ENCODE measurements at places on chromosomes 16 and 17.

DNA sequence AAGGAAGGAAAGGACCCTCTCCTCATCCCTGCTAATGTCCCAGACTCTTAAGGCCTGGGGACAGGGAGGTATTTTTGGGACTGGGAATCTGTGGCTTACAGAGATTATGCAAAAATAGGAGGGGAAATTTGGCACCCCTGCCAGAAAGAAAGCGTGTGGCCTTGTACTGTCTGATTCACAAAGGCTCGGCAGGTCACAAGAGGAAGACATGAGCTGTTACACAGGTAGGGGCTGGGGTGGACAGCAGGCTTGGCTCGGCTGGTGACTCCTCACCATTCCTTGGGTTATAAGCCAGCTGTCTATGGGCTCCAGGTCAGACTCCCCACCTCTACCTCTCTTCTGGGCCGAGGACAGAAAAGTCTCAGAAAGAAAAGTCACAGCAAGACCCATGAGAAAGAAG is 20.7 kb upstream of the SREBF1 start:
- no peak for DNase-seq

GRCh38 chr17:65229621-65229995 is 92.4 kb downstream of the RGS9 start:
- no peak for DNase-seq

- DNase-seq = peak; percentile 53
Observed at GRCh38 chr16:86931410-86931941, 353.1 kb downstream of the FOXL1 start.

DNA sequence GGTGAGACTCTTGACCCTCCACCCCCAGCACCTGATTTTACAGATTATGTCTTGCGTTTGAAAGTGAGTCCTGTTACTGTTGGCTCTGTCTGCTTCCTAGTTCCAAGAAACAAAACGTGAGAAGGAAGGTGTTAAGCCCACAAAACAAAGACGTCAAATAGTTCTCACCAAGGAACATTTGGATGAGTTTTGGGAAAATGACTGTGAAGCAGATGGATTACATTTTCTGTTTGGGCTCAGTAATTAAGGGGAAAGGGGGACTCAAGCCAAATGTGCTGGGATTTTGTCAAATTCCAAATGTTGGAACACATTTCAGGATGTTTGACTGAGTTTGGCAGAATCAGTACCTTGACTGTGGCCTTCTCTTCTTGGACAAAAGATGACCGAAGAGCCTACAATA is 71.2 kb downstream of the PCTP start:
- no peak for DNase-seq

GRCh38 chr16:85674418-85674755 is 14.4 kb downstream of the GINS2 start:
- no peak for DNase-seq

GRCh38 chr17:32484041-32484461 is 2.7 kb upstream of the CDK5R1 start:
- no peak for DNase-seq

DNA sequence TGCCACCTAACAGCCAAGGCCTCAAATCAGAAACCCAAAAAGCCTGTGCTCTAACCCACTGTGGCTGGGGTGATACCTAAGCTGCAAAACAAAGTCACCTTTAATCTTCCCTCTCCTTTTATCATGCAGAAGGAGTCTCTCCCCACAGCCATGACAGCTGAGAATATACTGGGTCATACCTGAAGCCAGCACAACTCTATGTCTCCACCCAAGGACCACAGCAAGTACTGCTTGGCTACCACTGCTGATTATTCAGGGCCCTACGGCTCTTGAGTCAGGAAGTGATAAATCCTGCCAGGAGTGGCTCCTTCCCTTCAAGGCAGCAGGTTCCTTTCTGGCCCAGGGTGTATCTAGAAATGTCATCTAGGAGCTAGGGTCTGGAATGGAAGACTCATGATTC is 151.5 kb upstream of the TOM1L1 start:
- DNase-seq = no peak

- DNase-seq = peak; percentile 54
Observed at GRCh38 chr17:72600934-72601333, 480.1 kb downstream of the SOX9 start.

DNA sequence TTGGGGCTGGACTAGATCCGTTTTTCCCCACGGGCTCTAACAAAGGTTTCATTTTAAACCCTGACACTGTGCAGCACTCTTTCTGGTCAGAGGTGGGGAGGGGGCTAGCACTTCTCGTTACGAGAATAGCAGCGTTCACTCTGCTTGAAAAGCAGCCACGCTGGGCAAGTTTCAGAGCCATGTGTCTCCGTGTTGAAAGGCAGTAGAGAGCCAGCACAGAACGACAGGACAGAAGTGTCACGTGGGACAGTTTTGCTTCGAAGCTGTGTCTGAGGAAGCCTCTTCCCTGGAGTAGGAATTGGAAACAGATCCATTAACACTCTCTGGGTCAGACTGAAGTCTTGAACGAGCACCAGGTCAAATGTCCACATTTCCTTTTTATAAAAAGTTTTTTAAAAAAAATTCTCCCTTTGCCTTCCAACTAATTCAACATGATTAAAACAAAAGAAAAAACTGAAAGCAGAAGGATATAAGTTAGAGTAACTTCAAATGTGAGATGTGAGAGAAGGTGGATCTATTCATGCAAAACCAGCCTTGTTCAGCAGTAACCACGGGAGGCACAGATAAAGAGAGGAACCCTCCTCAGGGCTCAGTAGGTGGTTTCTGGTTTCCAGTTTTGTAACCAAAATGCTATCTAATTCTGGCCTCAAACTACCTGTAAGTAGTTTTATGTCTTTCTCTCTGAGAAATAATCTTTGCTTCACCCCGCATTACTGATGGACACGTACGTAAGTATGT is 65.0 kb downstream of the SMG6 start:
- no peak for DNase-seq

DNA sequence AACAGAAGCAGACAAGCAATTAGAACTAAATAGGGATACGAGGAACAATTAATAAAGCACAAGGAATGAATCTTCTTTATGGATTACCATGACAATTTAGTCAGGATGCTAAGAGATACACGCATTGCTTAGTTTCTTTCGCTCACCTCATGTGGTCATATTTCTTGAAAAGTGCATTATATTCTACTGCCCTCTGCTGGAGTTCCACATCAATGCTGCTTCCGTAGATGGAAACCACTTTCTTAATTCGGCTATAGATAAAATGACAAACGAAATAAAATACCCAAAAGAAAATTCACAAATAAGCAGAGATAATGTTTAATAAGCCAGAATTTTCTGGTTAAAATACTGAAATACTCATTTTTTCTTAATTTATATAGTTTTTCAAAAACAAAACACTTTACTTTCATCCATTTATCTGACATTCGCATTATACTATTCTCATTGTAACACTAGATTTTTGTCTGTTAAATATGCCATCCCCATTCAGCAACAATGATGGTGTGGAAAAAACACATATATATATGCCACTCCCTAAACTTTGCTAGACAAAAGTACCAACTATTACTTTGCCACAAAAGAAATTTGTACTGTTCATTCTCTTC is 22.0 kb upstream of the PHLPP2 start:
- DNase-seq = peak; percentile 5

GRCh38 chr16:86270696-86271095 is 239.6 kb upstream of the FOXF1 start:
- DNase-seq = no peak

DNA sequence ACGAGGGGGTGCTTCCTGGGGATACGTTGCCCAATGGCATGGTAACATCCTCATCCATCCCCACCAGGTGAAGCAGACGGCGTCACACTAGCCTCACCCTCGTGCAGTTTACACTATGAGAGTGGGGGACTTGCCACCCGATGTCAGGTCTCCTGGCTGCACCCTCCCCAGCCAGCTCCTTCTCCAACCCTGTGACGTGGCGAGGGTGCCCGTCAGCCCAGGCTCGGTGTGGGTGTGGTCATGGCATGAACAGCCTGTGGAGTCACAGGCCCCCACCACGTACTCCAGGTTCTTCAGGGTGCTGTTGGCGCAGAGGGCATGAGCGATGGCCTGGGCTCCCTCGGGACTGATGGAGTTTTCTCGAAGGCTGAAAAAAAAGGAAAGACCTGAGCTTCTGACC is 28.3 kb downstream of the NLRC3 start:
- no peak for DNase-seq

DNA sequence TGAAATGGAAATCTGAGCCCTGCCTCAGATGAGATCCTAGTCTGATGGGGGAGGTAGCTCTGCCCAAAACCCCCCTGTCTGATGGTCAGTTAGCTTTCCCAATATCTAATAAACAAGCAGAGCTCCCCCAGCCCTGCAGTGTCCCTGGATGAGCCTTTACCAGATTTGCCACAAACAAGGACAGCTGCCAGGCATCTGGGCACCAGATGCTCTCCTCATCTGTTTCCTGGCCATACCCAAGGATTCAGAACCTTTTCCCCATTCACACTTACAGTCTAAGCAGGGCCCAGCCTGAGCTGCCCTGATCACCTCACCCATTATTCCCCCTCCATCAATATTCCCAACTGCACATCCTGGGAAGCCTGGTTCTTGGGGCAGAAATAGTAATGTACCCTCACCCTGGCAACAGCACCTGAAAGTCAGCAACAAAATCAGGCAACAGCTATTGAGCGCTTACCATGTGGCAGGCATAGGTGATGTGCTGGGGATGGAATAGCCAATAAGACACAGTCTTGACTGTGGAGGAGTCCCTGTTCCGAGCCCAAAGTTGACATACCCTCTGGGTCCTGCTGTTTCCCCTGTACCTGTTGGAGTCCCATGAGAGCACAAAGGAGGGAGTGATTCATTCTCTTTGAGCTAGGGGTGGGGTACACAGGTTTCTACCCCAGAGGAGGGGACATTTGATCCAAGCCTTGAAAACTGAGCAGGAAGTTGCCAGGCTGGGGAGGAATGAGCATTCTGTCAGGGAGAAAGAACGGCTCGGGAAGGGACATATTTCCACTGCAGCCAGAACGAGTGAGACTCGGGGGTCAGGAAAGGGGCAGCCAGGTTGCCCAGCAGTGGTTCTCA is 147.4 kb downstream of the TMEM132E start:
- DNase-seq = no peak

- no peak for DNase-seq
Observed at GRCh38 chr16:6019490-6019991, 921.9 kb upstream of the EEF2KMT start.

DNA sequence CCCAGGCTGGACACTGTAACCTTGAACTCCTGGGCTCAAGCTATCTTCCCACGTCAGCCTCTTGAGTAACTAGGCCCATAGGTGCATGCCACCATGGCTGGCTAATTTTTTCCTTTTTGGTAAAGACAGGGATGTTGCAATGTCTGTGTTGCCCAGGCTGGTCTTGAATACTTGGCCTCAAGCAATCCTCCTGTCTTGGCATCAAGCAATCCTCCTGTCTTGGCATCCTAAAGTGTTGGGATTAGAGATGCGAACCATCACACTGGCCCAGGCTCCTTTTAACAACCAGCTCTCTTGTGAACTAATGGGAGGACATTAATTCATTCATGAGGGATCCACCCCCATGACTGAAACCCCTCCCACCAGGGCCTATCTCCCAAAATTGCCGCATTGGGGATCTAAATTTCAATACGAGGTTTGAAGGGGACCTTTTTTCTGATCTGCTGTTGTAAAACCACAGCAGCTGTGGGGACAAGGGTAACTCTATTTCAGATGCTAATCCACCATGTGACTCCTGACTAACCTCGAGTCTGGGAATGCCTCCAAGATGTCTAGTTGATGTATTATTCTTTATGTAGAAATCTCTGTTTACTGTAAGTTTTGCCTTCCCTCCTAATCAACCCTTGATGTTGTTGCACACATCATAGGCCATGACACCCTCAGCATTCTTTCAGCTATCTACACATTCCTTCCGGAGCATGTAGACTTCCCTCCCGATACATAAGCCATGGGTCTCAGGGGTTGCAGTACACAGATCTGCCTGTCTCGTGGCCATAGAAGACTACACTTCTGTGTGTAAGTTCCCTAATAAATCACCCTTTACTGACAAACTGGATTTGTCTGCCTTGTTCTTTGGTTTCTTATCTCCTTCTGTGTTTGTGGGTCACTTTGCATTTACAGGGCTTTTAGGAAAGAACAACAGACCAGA is 37.6 kb downstream of the RNF112 start:
- DNase-seq = peak; percentile 95

GRCh38 chr16:75380870-75381269 is 52.4 kb downstream of the CFDP1 start:
- DNase-seq = peak; percentile 59

GRCh38 chr17:5526821-5527598 is 40.6 kb downstream of the MIS12 start:
- DNase-seq = peak; percentile 98

- DNase-seq = no peak
Observed at GRCh38 chr16:51666821-51667220, 515.8 kb upstream of the SALL1 start.

DNA sequence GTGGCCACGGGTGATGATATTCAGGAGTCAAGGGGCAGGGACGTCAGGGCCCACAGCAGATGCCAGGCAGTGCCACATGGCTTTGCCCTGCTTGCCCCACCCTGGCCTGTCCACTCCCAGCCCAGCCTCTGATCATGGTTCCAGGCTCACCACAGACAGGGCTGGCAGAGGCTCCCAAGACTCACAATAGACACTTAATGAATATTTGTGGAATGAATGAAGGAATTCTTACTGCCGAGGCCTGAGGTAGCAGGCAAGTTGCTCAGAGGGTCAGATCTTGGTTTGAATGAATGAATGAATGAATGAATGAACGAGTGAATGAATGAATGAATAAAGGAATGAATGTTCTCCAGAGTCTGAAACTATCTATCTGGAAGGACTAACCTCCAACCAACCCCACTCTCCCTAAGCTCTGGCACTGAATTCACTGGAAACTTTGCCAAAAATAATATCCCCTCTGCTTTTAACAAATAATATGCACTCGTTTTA is 60.9 kb downstream of the RAI1 start:
- peak; percentile 38 for DNase-seq

GRCh38 chr17:80063830-80064585 is 27.6 kb downstream of the CCDC40 start:
- DNase-seq = peak; percentile 50

DNA sequence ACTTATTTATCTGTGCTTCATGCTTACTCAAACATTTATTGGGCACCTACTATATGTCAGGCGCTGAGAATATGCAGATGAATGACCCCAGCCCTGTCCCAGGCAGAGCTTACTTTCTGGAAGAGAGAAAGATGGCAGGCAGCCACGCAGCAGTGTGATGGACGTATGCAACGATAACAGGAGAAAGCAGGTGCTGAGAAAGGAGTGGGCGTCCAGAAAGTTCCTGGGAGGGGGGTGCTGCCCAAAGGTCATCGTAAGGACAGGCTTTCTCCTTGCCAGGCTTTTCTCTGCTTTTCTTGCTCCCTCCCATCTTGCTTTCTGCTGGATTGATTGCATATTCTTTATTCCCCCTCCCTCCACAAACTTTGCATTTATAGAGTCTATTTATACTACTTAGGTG is 124.5 kb downstream of the GAS7 start:
- DNase-seq = no peak

- no peak for DNase-seq
Observed at GRCh38 chr16:57536306-57537193, at the start of gene CCDC102A. Gene CCDC102A, minus strand, starts transcription at chr16:57536571. Its CDS starts 7,394 bp downstream, at chr16:57529177.

DNA sequence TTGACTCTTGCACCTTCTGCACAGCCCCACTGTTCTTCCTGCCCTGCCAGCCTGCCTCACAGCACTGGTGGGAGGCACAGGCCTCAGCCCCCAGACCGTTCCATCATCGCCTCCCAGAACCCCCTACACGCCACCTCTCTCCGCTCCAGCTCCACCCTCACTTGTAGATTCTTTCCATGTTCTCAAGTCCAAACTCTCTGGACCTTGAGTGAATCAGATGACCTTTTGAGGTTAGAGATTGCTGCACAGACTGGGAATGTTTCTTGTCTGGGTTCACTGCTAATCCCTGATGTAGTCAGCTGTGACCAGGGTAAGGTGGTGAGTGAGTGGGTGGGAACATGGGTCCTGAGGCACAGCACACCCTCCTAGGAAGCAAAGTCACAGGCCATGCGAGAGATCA is 272.4 kb downstream of the IRF8 start:
- DNase-seq = peak; percentile 88

All from HFFc6 (cell line).